ENCODE measurements at places on chromosomes 1 and 21.

DNA sequence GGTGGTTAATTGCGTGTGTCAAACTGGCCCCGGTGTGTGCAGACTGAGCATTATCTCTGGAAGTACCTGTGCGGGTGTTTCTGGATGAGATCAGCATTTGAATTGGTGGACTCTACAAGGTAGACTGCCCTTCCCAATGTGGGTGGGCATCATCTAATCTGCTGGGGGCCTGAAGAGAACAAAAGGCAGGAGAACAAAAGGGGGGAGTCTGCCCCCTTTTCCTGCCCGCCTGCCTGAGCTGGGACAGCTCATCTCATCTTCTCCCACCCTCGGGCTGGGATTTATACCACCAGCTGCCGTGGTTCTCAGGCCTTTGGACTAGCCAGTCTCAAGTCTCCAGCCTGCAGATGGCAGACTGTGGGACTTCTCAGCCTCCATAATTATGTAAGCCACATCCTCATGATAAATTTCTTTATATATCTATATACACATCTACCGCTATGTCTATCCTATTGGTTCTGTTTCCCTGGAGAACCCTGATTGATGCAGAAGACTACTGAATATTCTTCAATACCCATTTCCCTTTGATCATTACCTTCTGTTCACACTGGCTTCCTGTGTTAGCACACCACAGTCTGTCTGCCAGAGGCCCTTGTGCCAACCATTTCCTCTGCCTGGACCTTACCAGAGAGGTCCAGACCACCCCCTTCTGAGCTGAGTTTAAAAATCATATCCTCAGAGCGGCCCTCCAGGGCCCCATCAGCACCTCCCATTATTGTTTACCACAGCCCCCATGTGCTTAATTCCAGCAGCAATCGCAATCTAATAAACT is 25.2 kb downstream of the RCAN1 start:
- DNase-seq = no peak

- no peak for DNase-seq
Measured at GRCh38 chr1:158898722-158899121, 32.6 kb upstream of the PYHIN1 start.

GRCh38 chr1:182611326-182611725 is 7.1 kb upstream of the RGS16 start:
- DNase-seq = no peak

DNA sequence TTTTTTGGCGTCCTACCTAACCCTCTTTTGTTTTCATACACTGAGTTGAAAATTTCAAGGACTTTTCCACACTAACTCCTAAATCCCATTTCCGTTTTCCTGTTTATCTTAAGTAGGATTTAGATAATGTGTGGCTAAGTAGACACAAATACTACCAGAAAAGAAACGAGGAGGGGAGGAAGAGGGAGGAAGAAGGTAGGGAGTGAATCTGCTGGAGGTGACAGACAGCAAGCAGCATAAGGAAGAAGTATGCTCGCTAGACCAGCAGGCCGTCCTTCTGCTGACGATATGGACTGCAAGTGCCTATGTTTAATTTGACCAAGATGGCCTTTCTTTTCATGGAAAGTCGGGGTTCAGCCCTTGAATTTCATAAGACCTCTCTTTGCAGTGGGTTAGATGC is 256.9 kb upstream of the RAB4A start:
- DNase-seq = no peak

Data from ELR (cell line).